ENCODE measurements at places on chromosomes 2 and 18. TPM values are rescaled to one million over a fixed set of nuclear protein-coding genes. Genes with fewer than 3 reads are reported as not detected.

Gene INHA
- total RNA-seq = 0.64 TPM

Gene CHRNA1
- total RNA-seq = not detected

Gene ARHGEF4
- 4.2 TPM for total RNA-seq

Gene SLC5A7
- total RNA-seq = not detected

- DNase-seq = no peak
These were observed 33.3 kb downstream of the FAM178B start for GRCh38 chr2:96952976-96953610.

DNA sequence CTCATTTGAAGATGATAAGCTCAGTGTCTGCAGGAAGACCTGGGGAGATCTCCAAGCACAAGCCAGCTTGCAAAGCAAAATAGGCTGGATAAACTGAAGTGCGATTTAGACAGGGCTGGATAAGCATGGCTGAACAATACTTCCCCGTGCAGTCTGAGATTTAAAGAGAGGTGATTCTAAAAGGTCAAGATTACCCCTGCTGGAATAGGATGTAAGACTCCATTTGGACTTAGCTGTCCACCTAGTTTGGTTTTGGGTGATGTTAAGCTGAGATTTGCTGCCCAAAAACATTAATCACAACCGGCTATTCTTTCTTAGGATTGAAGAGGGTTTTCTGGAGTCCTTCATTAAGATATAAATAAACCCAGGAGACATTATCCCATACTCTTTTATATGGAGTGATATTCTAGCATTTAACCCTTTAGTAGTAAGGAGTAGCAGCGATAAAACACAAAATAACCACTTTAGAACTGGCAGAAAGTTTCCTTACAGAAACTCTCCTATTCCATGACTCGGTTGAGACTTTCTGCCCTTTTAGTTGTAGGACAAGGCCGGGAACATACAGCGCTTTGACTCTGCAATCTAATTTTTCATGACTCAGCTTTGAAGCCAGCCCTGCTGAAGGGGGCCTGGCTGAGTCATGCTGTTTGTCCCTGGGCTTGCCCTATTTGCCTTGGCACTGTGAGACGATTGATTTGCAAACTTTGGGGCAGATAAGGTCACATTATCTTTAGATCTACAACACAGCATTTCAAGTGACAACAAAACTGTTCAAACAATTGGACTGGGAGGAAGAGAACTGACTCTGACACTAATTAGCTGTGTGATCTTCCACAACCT is 238.2 kb downstream of the GCA start:
- peak; percentile 36 for DNase-seq

GRCh38 chr2:123976054-123976648 is 48.9 kb upstream of the CNTNAP5 start:
- DNase-seq = no peak

- DNase-seq = no peak
These were observed 206.3 kb upstream of the HAAO start for GRCh38 chr2:42998721-42999120.

DNA sequence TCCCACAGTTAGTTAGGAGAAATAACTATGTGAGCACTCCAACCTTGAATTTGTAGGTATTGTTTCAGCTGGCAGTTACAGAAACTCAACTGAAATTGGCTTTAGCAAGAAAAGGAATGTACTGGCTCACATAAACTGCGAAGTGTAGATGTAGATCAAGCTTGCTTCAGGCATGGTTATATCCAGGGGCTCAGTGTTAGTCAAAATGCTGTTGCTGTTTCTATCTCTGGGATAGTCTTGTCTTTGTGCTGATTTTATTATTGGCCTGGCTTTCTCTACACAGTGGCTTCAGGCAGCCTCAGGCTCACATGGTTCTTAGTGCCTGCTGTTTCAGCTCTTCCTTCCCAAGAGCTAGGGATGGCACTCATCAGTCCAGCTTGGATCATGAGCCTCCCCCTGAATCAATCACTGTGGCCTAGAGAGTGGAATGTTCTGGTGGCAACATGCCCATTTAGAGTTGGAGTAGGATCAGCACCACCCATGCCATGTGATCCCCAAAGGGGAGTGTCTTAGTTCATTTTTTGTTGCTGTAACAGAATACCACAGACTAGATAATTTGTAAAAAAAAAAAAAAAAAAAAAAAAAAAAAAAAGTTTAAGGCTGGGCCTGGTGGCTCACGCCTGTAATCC is 69.1 kb upstream of the FOXI3 start:
- no peak for DNase-seq

DNA sequence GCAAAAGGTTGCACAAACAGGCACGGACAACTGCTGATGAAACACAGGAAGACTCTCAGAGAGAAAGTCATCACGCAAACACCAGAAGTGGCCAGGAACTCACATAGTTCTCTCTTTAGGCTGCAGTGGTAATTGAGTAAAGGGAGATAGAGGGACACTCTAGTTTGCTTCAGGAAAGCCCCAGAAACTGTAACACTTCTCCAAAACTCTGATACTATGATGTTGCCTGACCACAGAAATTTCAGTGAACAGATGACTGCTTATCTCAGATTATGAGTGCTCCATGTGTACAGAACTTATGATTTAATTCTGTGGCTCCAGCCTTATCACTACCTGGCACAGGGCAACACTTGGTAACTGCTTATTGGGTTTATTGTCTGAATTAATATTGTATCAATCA is 311.5 kb upstream of the GYPC start:
- DNase-seq = no peak

GRCh38 chr2:151978709-151979108 is 120.1 kb downstream of the CACNB4 start:
- DNase-seq = no peak

DNA sequence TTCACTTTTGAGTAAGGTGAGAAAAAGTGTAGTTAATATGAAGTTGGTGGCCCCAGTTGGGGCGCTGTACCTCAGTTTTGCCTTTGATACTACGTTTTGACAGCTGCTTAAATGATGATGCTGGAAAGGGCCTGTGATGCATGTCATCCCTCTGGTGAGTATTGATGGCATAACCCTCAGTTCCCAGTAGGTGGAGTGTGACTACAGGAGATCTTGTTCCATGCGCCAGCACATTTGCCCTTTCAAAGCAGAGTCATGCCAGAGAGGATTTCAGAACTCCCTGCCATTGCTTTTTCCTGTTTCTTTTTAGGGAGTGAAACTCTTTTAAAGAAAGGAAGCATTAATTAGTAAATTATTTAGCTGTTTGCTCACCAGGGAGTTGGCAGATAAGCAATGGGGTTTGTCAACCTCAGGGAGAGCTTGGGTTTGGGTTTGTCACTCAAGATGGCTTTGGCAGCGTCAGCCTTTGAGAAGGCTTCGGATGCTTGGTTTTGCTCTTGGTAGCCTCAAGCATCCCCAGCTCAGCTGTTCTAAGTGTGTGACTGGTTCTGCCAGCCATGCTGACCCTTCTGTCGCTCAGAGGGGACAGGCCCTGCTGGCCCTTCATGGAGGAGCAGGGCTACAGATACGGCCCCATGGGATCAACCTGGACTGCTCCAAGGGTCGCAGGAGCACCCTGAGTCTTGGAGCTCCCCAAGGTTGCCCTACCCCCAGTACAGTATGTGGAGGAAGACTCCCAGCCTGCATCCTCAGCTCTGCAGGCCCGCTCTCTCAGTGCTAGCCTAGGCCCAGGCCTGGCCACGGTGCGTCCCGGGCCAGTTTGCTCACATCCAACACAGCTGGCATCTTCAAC is 29.1 kb downstream of the ARMC9 start:
- DNase-seq = peak; percentile 77

DNA sequence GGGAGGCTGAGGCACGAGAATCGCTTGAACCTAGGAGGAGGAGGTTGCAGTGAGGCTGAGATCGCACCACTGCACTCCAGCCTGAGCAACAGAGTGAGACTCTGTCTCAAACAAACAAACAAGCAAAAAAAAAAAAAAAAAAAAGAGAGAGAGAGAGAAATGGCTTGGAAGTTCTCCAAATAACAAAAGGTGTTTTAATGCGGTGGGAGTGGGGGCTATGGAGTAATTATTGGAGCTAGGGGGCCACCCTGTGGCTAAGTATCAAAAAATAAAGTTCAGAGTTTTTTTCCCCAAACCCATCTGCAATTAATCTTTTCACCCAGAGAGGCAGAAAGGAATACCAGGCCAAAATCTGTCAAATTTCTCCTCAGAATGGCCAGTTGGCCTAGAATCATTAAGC is 23.0 kb upstream of the CEP68 start:
- DNase-seq = peak; percentile 8

GRCh38 chr2:67476809-67477790 is 80.0 kb downstream of the ETAA1 start:
- DNase-seq = peak; percentile 41

- no peak for DNase-seq
These were observed 1435.4 kb upstream of the LRRTM1 start for GRCh38 chr2:81739966-81740365.

GRCh38 chr2:45789961-45790723 is 138.7 kb downstream of the PRKCE start:
- no peak for DNase-seq

DNA sequence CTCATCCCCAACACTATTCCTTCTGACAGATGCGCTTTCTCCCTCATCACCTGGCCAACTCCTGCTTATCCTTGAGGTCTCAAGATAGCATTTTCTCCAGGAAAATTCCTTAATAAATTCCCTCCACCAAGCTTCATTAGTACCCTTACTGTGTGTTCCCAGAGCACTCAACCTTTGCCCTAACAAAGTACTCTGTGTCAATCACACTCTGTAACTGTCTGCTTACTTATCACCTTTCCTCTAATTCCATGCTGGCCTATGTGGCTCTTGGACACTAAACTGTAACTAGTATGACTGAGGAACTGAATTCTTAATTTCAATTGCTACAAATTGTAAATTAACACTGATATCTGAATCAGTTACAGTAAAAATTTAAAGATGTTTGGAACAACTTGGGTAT is 17.9 kb upstream of the NEUROD1 start:
- no peak for DNase-seq
